ENCODE measurements at places on chromosomes 16 and 17.

DNA sequence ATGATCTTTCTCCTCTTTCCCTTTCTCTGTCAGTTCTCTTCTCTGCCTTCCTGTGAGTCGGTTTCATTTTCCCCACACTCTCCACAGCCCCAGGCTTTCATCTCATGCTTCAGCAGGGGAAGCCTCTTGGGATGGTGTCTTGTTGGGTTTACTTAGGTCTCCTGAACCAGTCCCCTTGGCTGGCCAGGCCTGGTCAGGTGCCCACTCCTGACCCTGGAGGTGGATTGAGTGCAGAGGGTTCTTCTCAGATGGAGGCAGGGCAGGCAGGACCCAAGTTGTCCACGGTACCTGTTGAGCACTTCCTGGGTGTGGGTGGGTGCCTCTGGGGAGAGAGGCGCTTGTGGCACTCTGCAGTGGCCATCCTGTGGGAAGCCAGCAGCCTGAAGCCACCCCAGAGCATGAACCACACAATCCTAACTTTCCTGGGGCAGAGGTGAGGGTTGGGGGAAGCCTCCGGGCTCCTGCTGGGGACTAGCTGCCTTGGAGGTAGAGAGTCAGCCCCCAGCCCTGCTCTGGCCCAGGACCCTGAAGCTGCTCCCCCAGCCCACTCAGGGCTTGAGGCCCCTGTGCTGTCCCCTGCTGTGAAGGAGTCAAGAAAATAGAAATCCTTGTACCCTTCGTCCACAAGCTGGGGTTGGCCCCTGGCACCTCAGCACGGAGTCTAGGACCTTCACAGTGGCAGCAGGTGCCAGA, 2.0 kb upstream of the RAP1GAP2 start:
- no peak overlapping the region for H3K27ac ChIP-seq
- no peaks in the 10 kb centered on the region for H3K36me3 ChIP-seq
- DNase-seq, result no peak
- H3K4me3 ChIP-seq, result no peak overlapping the region
- H3K27me3 ChIP-seq, result no peaks in the 10 kb centered on the region

GRCh38 chr17:34883106-34884000, 77.9 kb downstream of the CCT6B start:
- DNase-seq, result no peak
- no peak overlapping the region for H3K4me3 ChIP-seq
- no peaks in the 10 kb centered on the region for H3K36me3 ChIP-seq
- H3K27me3 ChIP-seq, result no peaks in the 10 kb centered on the region
- H3K27ac ChIP-seq, result no peak overlapping the region
- H3K4me1 ChIP-seq, result no peaks in the 10 kb centered on the region

DNA sequence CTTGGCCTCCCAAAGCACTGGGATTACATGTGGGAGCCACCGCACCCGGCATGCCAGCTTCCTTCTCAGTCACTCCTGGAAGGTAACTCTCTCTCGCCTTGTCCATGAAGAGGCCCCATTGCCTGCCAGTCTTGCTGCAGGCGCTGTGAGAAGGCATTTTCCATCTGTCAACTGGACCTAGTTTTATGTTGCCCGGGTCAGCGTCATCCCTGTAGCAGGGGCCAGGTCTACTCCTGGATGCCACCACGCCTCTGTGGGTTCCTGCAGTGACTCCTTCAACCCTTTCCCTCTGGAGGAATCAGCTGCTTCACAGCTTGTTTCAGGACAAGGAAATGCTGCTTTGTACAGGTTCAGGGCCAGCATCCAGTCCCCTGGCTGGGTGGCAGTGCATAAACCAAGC, 2.6 kb upstream of the NLRC3 start:
- H3K4me1 ChIP-seq, result peaks cover 27% of the 10 kb centered on the region
- no peak for DNase-seq
- H3K27me3 ChIP-seq, result no peaks in the 10 kb centered on the region
- no peak overlapping the region for H3K27ac ChIP-seq
- no peaks in the 10 kb centered on the region for H3K36me3 ChIP-seq

- no peaks in the 10 kb centered on the region for H3K4me1 ChIP-seq
- DNase-seq, result no peak
- no peak overlapping the region for H3K4me3 ChIP-seq
- no peaks in the 10 kb centered on the region for H3K27me3 ChIP-seq
These were observed 174.7 kb downstream of the HS3ST3A1 start for GRCh38 chr17:13426991-13427390.

GRCh38 chr17:8475781-8476180, 40.1 kb downstream of the NDEL1 start:
- no peak for DNase-seq
- no peak overlapping the region for H3K27ac ChIP-seq
- no peak overlapping the region for H3K4me3 ChIP-seq
- H3K4me1 ChIP-seq, result no peaks in the 10 kb centered on the region

- H3K4me3 ChIP-seq, result no peak overlapping the region
- H3K27ac ChIP-seq, result no peak overlapping the region
- no peaks in the 10 kb centered on the region for H3K27me3 ChIP-seq
- no peaks in the 10 kb centered on the region for H3K36me3 ChIP-seq
These were observed 42.4 kb upstream of the AKTIP start for GRCh38 chr16:53545433-53545832.

- H3K36me3 ChIP-seq, result no peaks in the 10 kb centered on the region
- H3K27ac ChIP-seq, result no peak overlapping the region
- no peaks in the 10 kb centered on the region for H3K27me3 ChIP-seq
- DNase-seq, result no peak
These were observed 8.4 kb upstream of the PCTP start for GRCh38 chr17:55742272-55743102.

DNA sequence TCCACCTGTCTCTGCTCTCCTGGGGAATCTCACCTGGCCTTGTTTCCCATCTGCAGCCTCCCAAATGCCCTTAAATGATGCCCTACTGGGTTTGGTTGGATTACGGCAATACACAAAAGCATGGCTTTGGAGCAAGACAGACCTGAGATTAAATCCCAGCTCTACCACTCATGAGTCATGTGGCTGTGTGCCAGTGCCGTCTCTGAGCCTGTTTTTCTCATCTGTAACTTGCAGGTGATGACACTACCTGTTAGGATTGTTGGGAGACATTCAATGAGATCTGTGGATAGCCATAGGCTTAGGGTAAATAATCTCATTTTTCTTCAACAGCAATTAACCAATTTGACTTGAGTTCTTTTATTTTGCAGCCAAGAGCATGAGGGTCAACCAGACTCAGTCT, 240.3 kb downstream of the MAF start:
- peaks cover 10% of the 10 kb centered on the region for H3K4me1 ChIP-seq
- H3K27me3 ChIP-seq, result no peaks in the 10 kb centered on the region
- peak overlapping the region; percentile 19 for H3K27ac ChIP-seq
- H3K4me3 ChIP-seq, result no peak overlapping the region
- H3K36me3 ChIP-seq, result no peaks in the 10 kb centered on the region
- DNase-seq, result no peak

DNA sequence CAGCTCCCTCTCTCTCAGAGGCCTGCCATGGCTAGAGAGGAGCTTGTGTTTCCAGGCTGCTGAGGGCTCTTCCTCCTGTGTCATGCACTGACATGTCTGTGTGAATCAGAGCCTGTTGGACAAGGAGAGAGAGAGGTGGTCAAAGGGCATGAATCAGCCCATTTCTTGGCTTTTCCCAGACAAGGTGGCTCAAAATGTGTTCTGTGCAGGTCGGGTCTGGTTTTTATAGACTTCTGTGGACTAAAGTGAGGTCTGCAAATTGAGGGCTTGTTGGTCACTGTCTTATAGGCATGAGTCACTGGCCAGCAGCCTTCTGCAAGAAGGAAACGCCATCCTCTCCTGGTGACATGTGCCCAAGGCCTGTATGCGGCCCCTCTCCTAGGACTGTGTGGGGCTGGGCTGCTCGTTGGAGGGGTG, 97.9 kb downstream of the FOXL1 start:
- H3K4me1 ChIP-seq, result peaks cover 10% of the 10 kb centered on the region
- DNase-seq, result no peak
- H3K27me3 ChIP-seq, result no peaks in the 10 kb centered on the region
- peak overlapping the region; percentile 9 for H3K27ac ChIP-seq
- no peaks in the 10 kb centered on the region for H3K36me3 ChIP-seq
- H3K4me3 ChIP-seq, result no peak overlapping the region

All from esophagus squamous epithelium (tissue), 5 donors.